ENCODE measurements at places on chromosomes 7 and 10.

DNA sequence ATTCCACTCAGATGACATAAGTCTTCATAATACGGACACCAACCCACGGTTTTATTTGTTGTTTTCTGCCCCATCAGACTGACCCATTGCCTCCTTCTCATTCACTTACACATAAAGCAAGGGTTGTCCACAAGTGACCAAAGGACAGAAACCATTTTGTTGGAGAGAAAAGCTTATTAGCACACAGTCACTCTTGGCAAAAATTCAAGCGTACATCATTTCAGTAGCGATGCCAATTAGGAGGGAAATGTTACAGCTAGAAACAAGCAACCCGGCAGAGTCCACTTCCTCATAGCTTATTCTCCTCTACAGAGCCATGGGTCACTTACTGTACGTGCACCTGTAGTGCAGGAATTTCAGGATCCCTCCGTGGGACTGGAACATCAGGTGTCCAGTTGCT lies 23.0 kb downstream of the ABLIM1 start:
- no peak for DNase-seq

- DNase-seq = no peak
Observed at GRCh38 chr10:71729161-71729636, 9.6 kb upstream of the C10orf105 start.

DNA sequence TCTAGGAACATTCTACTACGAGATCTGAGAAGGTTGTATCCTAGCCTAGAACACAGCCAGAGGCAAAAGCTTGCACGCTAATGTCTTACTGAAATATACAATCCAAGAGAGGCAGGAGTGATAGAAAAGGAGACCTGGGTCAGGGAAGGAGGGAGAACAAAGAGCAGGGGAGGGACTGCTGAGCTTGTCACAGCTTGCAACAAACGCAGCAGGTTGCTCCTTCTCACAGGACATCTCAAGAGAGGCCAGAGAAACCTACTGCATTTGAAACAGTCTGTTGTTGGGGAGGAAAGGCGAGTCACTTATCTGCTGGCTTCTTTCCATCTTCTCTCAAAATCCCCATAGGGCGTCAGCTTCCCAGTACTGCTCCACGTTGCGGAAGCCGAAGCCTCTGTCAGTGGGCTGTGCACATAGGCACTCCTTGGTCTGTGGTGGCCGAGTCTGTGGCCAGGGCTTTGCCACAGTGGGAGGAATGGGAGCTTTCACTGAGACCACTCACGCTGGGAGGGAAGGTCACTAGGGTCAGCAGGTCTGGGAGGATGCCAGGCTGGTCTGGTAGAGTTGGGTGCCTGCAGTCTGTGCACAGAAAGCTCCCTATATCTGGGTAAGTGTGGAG lies 25.8 kb upstream of the GPNMB start:
- DNase-seq = no peak

GRCh38 chr10:47077386-47077785 lies 166.2 kb downstream of the PTPN20 start:
- DNase-seq = no peak

DNA sequence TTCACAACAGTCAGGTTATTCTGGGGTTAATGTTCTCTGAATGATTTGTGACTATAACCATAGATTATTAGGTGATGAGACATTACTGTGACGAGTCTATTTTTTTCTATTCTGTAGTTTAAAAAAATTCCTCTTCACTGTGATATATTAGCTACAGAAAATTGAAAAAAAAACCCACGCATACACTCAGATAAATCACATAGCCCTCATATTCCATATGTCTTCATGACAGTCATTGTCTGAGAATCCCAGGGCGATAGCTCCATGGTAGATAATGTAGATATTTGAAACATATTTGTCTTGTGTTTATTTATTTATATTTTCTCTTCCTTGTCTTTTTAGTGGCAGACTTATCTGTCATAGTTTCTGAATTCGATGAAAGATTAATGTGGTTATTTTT lies 110.0 kb downstream of the CAMK1D start:
- DNase-seq = no peak

DNA sequence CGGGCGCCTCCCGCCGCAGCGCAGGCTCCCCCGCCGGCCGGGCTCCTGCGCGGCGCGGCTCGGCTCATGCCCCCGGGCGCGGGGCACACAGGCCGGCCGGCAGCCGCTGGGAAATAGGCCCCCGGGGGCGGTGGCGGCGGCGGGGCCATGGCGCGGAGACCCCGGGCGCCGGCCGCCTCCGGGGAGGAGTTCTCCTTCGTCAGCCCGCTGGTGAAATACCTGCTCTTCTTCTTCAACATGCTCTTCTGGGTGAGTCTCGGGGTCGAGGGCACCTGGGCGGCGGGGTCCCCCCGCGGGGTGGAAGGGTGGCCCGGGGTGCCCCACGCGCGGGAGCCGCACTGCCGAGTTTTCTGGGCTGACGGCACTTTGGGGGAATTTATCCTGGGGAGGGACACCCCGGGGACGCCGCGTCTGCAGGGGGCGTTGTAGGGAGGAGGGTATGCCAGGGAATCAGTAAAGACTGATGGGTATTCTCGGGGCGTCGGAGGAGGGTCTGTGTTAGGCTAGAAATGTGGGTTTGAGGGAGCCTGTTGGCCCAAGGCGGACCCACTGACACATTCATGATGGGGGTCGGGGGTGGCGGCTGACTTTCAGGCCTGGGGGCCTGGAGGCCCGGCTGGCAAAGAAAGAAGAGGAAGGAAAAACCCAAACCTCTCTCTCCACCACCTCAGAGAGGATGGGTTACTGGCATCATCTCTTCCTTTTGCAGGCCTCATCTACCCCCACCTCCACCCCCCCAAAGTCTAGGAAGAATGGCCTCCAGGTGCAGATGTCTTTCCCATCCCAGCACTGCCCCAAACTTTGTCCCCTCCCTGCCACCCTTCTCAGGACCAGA lies 544 bp downstream of the TSPAN33 start:
- DNase-seq = no peak

- DNase-seq = no peak
Observed at GRCh38 chr7:131369354-131369753, 41.7 kb downstream of the MKLN1 start.

- no peak for DNase-seq
Observed at GRCh38 chr10:47408606-47409005, 24.5 kb upstream of the ZNF488 start.
